ENCODE measurements at places on chromosomes 7 and 10.

GRCh38 chr10:110310741-110311140 is 6.0 kb upstream of the SMNDC1 start:
- no peaks in the 10 kb centered on the region for H3K27me3 ChIP-seq
- H3K4me1 ChIP-seq = peaks cover 12% of the 10 kb centered on the region
- H3K36me3 ChIP-seq = no peaks in the 10 kb centered on the region

DNA sequence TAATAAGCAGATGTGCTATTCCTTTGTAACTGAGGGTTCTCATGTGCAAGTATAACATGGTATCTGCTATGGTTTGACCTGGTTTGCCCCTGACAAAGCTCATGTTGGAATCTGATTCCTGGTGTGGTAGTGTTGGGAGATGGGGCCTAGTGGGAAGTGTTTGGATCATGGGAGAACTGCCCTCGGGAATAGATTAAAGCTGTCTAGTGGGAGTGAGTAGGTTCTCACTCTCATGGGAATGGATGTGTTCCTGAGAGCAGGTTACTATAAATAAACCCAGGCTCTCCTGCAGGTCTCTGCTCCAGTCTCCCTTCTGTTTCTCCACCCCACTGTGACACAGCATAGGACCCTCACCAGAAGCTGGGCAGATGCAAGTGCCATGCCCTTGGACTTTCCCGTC is 97.7 kb downstream of the ATE1 start:
- H3K27ac ChIP-seq = no peak overlapping the region
- H3K4me1 ChIP-seq = no peaks in the 10 kb centered on the region
- H3K36me3 ChIP-seq = peaks cover 11% of the 10 kb centered on the region
- H3K27me3 ChIP-seq = no peaks in the 10 kb centered on the region
- no peak for DNase-seq
- no peak overlapping the region for H3K4me3 ChIP-seq

- H3K27me3 ChIP-seq = no peaks in the 10 kb centered on the region
- H3K4me3 ChIP-seq = no peak overlapping the region
- no peaks in the 10 kb centered on the region for H3K4me1 ChIP-seq
- no peak for DNase-seq
- no peak overlapping the region for H3K27ac ChIP-seq
Measured at GRCh38 chr10:101441541-101442455, 87.8 kb downstream of the BTRC start.

GRCh38 chr10:3389130-3389529 is 216.5 kb upstream of the PITRM1 start:
- no peak overlapping the region for H3K4me3 ChIP-seq
- H3K27ac ChIP-seq = no peak overlapping the region
- no peaks in the 10 kb centered on the region for H3K36me3 ChIP-seq
- no peak for DNase-seq

- no peaks in the 10 kb centered on the region for H3K4me1 ChIP-seq
- H3K4me3 ChIP-seq = no peak overlapping the region
- peaks cover 27% of the 10 kb centered on the region for H3K27me3 ChIP-seq
- no peaks in the 10 kb centered on the region for H3K36me3 ChIP-seq
- no peak overlapping the region for H3K27ac ChIP-seq
Measured at GRCh38 chr10:132110713-132111112, 45.0 kb downstream of the JAKMIP3 start.

GRCh38 chr7:35874886-35875285 is 74.0 kb downstream of the SEPTIN7 start:
- no peak overlapping the region for H3K4me3 ChIP-seq
- H3K27me3 ChIP-seq = no peaks in the 10 kb centered on the region
- H3K27ac ChIP-seq = no peak overlapping the region
- no peak for DNase-seq

- no peaks in the 10 kb centered on the region for H3K4me1 ChIP-seq
- peaks cover 59% of the 10 kb centered on the region for H3K27me3 ChIP-seq
- DNase-seq = no peak
- H3K36me3 ChIP-seq = no peaks in the 10 kb centered on the region
Measured at GRCh38 chr10:117554241-117554814, 11.8 kb downstream of the EMX2 start.

- H3K36me3 ChIP-seq = no peaks in the 10 kb centered on the region
- peaks cover 10% of the 10 kb centered on the region for H3K27me3 ChIP-seq
- no peak for DNase-seq
- H3K27ac ChIP-seq = no peak overlapping the region
- H3K4me1 ChIP-seq = no peaks in the 10 kb centered on the region
Measured at GRCh38 chr7:104862719-104863118, 151.3 kb upstream of the KMT2E start.

DNA sequence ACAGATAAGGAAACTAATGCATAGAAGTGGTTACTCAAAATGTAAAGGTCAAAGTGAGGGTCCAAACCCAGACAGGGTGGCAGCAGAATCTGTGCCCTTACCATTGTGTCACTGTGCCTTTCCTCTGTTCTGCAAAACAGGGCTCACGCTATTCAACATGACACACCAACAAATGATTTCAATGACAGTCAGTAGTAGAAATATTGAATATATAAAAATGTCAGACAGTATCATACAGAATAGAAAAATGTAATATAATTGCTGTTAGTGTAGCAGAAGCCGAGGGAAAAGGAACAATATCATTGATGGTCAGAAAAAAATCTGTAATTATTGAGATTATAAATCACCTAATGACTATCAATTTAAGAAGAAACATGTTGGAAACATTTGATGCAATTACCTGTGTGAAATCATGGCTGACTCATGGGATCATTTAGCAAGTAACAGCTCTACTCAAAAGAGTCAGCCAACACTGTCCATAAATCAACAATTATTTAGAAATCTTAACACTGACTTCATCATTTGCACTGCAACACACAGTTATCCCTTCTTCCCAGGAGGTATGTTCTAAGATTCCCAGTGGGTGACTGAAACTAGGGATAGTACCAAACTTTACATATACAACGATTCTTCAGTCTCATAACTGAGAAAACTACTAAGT is 198.7 kb downstream of the DGKI start:
- no peaks in the 10 kb centered on the region for H3K4me1 ChIP-seq
- DNase-seq = no peak
- peaks cover 5% of the 10 kb centered on the region for H3K27me3 ChIP-seq

Data from RWPE2 (cell line).